IMR-90 (cell line): ENCODE measurements at places on chromosomes 5 and 9. TPM values are rescaled to one million over a fixed set of nuclear protein-coding genes. Genes with fewer than 3 reads are reported as not detected.

Gene WDR38
- total RNA-seq: not detected in 2 replicates

DNA sequence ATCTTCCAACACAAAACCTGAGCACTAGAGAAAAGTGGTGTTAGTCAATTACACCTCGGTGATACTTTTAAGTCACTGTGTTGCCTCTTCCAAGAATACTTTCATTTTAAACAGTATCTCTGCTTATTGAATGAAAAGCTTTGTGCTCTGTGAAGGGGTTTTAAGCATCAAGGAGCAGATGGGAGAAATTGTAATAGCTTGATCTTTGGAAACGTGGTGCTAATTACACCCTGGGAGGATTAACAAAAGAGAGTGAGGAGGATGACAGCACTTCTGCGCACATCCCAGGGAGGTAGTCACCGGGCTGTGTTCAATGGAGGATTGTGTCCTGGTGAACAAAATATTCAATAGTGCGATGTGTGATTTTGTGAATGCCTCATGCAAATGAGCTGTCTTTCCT, 477.4 kb upstream of the ADAMTS16 start:
- no peak for DNase-seq

- no peak for DNase-seq
Measured at GRCh38 chr9:97904725-97905124, 17.6 kb downstream of the TRMO start.

DNA sequence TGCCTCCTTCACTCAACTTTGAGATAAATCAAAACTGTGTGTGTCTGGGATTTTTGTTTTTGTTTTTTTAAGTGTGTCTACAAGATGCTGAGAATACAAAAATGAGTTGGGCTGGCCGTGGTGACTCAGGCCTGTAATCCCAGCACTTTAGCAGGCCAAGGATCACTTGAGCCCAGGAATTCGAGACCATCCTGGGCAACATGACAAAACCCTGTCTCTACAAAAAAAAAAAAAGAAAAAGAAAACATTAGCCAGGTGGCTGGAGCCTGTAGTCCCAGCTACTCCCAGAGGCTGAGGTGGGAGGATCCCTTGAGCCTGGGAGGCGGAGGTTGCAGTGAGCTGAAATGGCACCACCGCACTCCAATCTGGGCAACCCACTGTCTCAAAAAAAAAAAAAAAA, 21.0 kb downstream of the HNRNPK start:
- DNase-seq: peak; percentile 86

Gene CLK4
- 8.2 and 14.4 TPM in 2 replicates for total RNA-seq

DNA sequence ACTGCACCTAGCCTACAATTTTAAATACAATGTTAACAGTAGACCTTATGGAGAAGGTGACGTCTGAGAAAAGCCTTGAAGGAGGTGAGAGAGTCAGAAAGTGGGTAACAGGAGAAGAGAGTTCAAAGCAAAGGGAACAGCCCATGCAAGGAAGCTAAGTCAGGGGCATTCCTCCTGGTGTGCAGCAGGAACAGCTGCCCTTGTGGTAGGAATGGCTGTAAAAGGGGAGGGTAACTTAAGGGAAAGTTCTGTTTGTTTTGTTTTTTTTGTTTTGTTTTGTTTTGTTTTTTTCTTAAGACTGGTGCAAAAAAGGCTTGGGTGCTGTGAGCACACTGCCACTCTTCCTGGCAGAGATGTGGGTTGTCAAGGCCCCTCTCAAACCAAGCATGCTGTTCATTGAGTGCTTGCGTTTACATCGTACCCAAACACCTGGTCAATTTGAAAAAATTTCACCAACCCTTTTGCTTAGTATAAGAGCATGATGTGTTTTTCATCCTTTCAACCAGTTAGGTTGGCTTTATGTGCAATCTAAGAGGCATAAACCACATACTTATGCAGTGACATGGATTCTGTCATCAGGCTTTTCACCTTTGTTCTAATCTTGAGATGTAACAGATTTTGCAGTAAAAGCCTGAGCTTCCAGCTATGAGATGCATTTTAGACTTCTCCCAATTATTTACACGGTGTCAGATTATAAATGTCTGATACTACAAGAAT, 279.7 kb downstream of the GLIS3 start:
- DNase-seq: peak; percentile 56

Gene PCDHA2
- total RNA-seq: not detected in 2 replicates

DNA sequence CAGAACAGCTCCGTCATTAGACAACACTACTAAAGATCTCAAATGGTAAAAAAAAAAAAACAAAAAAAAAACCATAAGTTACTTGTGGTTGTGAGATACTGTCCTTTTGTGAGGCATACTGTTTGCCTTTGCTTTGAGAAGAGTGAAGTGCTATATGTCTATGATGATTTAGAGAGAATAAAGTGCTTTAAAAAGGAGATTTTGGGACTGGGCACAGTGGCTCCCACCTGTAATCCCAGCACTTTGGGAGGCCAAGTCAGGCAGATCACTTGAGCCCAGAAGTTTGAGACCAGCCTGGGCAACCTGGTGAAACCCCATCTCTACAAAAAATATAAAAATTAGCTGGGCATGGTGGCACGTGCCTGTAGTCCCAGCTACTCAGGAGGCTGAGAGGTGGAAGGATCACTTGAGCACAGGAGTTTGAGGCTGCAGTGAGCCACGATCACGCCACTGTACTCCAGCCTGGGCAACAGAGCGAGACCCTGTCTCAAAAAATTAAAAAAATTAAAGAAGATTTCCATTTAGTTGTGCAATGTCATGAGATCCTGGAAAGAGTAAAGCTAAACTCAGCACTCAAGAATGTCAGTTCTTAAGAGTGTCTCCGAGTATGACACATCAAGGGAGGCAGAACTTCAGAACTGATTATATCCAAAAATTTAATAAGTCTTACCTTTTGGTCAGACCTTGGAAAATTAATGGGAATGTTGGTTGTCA, 87.3 kb downstream of the PRDM6 start:
- peak; percentile 73 for DNase-seq

DNA sequence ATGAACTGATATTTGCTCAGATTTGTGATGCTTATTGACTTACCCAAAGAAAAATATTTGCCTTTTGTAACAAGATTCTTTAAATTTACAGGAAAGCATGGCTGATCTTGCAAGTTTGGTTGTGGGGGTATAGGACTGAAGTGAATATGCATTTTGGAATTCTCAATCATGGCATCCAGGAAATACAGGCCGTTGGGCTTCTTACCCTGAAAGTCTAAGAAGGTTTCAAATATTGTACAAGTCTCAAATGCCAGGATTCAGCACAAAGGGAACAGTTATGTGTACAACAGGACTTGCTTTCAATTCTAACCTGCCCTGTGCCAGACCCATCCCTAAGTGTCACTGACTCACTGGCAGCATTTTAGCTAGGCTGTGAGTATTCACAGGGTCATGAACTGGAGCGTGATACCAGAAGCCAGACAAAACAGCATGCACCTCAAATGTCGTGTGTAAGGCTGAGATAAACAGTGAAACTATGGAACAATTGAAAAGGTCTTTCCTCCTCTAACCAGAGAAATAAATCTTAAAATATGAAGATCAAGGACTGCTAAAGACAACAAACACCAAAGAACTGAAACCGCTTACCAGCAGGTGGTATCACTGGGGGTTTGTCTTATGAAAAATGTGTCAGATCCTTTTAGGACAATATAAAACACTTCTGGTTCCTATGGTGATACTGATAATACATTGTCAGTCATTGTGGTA, 168.6 kb upstream of the RGMB start:
- DNase-seq: peak; percentile 28

DNA sequence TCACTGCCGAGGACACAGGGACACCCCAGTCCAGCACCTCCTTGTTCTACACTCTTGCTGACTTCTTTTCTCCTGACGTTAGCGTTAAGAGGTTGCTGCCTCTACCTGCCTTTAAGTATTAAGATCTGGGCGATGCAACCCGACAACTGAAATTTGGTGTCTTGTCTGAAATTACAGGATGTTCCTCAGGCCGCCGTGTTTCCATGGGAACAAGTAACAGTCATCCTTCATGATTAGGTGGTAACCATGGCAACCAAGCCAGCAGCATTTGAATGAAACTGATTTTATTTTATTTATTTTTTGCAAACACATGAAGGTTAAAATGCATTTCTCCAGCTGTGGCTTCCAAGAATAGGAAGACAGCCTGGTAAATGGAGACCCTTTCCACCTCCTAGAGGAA, 20.8 kb downstream of the DAB2IP start:
- peak; percentile 40 for DNase-seq

Gene NIM1K
- total RNA-seq: 0.54 and 0.56 TPM in 2 replicates

GRCh38 chr5:168377525-168377924, 86.1 kb downstream of the WWC1 start:
- DNase-seq: no peak

- DNase-seq: no peak
Measured at GRCh38 chr5:94993491-94993890, 291.4 kb downstream of the MCTP1 start.

GRCh38 chr9:37035648-37036370, 1.7 kb upstream of the PAX5 start:
- DNase-seq: no peak

Gene ZDHHC11
- 0.28 and 0.36 TPM in 2 replicates for total RNA-seq

DNA sequence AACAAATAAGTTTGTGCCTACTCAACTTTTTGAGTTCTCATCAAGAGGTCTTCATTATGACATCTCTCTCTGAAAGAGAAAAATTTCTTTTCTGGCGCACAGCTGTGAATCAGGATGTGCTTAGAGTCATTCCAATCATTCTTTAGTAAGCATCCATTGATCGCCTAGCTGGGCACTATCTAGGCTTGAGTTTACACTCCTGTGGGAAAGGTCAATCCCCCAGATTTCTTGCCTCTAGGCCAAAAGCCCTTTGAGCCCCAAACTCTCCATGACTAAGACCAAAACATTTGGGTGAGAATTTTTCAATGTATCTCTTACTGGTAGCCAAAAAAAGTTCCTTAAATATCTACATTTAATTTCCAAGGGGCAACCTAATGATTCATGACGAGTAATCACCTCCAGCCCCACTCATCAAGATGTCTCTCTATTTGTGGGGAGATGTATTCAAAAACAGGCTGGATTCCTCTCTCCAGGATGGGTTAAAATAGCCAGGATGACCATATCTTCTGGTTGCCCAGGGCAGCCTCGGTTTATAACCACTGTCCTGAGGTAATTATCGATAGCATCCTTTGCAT, 101.7 kb downstream of the GNA14 start:
- no peak for DNase-seq

- no peak for DNase-seq
Measured at GRCh38 chr9:71897577-71897976, 13.4 kb downstream of the ABHD17B start.

- DNase-seq: no peak
Measured at GRCh38 chr9:19649336-19650041, 139.3 kb downstream of the SLC24A2 start.

- no peak for DNase-seq
Measured at GRCh38 chr9:117365438-117365837, 49.4 kb downstream of the ASTN2 start.

DNA sequence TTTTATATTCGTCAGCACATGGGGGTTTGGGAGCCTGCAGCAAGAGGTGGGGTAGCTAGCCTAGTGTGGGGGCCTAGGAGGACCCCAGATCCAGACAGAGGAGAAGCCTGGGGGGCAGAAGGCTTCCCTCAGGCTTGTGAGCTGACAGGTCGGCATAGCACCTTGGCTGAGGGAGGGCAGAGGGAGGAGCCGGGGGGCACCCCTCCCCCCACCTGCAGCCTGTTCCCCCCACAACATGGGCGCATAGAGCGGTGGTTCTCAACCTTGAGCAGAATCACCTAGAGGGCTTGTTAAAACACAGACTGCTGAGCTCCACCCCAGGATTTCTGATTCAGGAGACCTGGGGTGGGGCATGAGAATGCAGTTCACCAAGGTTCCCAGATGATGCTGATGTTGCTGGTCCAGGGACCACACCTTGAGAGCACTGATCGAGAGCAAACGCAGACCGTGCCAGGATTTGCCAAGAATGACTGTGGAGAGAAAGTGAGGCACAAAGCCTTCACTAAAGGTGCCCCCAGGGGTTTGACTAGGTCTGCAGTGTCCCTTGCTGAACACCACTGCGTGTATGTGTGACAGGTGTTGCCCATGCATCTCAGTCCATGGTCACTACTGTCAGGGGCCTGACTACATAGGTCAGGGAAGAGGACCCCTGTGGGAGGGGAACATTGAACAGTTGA, 163.3 kb downstream of the MACROH2A1 start:
- no peak for DNase-seq

Gene NTNG2
- total RNA-seq: 0.28 and 0.54 TPM in 2 replicates

Gene PRELID1
- total RNA-seq: 115 and 116 TPM in 2 replicates

Gene OLFM1
- total RNA-seq: 0.28 and 0.36 TPM in 2 replicates

- no peak for DNase-seq
Measured at GRCh38 chr5:44714871-44715561, 93.7 kb upstream of the MRPS30 start.

Gene PCDHA12
- not detected in 2 replicates for total RNA-seq

Gene N4BP3
- under 0.01 and 0.18 TPM in 2 replicates for total RNA-seq

- DNase-seq: peak; percentile 28
Measured at GRCh38 chr5:98368141-98368540, 405.3 kb upstream of the RGMB start.

DNA sequence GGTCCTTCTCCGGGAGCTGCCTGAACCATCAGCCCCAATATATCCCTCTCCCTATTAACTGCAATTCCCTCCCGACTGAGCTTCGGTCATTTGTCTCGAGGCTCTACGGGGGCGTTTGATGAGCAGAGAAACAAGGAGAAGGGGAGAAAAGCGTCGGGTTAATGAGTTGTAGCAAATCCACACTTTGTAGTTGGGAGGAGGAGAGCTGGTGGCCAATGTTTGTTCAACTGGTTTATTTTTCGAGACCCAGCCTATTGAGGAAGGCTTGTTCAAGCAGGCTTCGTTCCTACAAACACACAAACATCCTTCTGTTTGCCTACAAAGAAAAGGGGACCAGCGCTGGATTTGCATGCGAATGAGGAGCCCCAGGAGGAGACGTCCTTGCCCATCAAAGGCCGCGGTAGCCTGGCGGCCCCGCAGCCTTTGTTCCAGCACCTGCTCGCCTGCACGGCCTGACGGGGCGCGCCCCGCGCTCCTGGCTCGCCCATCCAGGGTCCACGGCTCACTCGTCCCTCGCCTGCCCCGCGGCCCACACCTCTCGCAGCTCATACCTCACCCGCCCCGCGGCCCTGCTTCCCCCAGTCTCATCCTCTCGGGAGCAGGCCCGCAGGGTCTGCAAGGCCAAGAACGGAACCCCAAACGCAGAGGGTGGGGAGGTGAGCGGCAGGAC, 4.6 kb downstream of the FOXD1 start:
- DNase-seq: no peak

DNA sequence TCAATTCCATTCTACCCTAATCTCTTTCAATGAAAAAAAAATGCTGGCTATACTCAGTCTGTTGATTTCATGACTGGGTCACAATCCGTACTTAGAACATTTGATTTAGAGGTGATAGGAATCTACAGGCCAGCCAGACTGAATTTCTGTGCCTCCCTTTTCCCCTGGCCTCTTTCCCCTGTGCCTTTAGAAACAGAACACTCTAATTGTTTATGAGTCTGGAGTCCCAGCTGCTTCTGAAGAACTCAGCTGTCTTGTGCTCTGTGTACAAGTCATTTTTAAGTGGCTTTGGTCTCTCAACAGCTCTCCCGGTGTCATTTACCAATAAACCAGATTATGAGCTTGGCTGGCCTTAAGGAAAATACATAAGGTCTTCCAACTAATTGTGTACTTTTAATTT, 94.1 kb upstream of the ITGA2 start:
- DNase-seq: no peak

- peak; percentile 77 for DNase-seq
Measured at GRCh38 chr9:18596920-18597319, 123.0 kb downstream of the ADAMTSL1 start.

Gene BARHL1
- not detected in 2 replicates for total RNA-seq
